GM18507 (cell line): ENCODE measurements at places on chromosomes 5 and 9.
A peak's percentile ranks its signal among the peaks of the same experiment; 100 is the strongest.

DNA sequence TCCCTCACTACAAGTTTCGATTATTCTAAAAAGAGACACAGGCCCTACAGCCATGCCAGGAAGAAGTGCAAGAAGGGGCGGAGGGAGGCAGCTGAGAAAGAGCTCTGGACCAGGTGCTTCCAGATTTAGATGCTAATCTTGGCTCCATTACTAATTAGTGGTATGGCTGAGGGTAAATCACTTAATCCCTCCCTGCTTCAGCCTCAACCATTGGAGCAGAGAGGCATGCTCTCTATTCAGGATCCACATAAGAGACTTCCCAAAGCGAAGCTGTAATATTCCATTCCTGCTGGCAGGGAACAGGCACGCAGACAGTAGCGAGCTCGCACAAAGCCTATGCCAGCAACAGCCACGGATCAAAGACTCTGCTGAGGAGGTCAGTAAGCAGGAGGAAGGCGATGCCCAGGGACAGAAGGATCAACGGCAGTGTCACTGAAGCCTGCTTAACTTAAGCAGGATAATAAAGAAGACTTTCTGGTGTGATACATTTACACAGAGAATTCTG lies 24.2 kb downstream of the LIFR start:
- DNase-seq: no peak

GRCh38 chr5:97967292-97967691 lies 784.2 kb upstream of the RIOK2 start:
- DNase-seq: no peak

GRCh38 chr5:178389026-178389729 lies 156.6 kb upstream of the PHYKPL start:
- DNase-seq: no peak

DNA sequence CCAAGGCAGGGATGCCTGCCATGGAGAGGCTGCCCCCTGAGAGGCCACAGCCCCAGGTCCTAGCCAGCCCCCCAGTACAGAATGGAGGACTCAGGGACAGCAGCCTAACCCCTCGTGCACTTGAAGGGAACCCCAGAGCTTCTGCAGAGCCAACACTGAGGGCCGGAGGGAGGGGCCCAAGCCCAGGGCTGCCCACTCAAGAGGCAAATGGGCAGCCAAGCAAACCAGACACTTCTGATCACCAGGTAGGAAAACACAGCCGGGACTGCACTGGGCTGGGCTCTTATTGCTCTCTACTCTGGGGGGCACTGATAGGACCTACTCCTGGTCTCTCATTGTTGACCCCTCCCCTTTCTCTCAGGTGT lies 3.2 kb downstream of the RELL2 start:
- no peak for DNase-seq

- DNase-seq: no peak
Observed at GRCh38 chr5:79984363-79984762, 6.7 kb downstream of the MTX3 start.

DNA sequence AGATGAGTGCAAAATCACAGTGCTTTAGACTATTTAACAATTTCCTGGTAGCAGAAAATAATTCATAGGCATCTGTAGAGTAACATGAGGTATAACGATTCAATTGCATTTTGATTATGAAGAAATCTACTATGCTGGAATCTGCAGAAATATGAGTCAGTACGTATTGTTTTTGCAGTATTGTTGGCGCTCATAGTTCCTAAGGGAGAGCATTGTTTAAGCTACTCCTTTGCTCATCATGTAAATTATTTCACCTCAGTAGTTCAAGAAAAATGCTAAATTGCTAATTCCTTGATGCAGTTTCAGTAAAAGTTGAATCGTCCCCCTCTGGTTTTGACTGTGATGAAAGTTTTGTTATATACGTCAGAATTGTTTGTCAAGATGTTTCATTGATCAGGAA lies 458.4 kb downstream of the HINT1 start:
- no peak for DNase-seq

GRCh38 chr9:4010309-4010708 lies 289.6 kb downstream of the GLIS3 start:
- no peak for DNase-seq

DNA sequence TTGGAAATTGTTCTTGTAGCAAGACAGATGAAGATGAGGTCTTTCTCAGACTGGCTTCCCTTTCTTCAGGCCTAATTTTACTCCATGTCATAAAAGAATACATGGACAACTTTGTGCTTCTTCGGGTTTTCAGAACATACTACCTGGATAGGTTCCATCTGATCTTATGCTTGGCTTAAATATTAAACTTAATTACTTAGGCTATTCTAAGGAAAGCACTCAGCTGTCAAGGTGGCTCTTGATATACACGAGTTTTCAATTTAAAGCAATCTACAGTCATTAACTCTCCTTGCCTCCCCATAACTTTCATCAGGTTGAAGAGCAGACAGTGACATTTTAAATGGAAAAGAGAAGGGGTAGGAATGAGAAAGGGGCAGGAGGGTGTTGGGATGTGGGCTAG lies 9.5 kb upstream of the PPP3R2 start:
- DNase-seq: no peak

- peak; percentile 76 for DNase-seq
Observed at GRCh38 chr5:178120607-178121357, 7.5 kb downstream of the N4BP3 start.

DNA sequence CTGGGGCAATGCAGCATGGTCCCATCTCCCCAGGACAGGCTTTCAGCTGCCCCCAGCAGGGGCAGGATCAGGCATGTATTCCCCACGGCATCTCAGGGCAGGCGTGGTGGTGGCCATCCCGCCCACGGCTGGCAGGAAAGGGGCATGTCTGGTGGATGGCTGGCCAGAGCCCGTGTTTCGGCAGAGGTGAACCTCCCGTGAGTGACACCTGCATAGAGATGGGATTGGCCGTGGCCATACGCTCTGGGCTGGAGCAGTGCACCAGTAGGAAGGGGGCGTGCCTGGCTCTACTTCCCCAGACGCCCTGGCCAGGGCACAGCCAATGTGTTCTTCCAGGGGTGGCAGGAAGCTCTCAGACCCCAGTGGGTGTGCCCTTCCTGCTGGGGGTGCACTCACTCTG lies 139.1 kb downstream of the ZNF354C start:
- DNase-seq: no peak

GRCh38 chr5:177599731-177600507 lies at the start of gene B4GALT7:
TSS of gene B4GALT7 (plus strand) at chr5:177600132. CDS start at chr5:177600211, 79 bp downstream.
- peak; percentile 73 for DNase-seq

GRCh38 chr5:127878174-127878750 lies 175.1 kb downstream of the CCDC192 start:
- no peak for DNase-seq

DNA sequence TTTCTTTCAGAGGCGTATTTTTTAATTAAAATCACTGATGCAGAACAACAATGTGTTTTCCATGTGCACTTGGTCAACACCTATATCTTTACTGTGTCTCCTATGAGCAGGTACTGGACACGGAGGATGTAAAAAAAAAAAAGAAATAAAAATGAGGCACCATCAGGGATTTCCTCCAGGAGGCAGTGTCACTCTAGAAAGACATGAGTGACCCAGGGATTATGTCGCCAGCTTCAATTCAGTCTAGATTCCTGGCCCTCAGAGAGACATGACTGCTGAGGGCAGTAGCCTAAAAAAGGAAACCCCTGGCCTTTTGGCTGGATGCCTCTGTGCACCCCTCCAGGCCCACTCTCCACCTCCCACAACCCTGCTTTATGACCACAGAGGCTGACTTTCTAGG lies 18.3 kb upstream of the IL33 start:
- no peak for DNase-seq

- DNase-seq: no peak
Observed at GRCh38 chr9:131330814-131331600, 41.5 kb downstream of the PLPP7 start.

DNA sequence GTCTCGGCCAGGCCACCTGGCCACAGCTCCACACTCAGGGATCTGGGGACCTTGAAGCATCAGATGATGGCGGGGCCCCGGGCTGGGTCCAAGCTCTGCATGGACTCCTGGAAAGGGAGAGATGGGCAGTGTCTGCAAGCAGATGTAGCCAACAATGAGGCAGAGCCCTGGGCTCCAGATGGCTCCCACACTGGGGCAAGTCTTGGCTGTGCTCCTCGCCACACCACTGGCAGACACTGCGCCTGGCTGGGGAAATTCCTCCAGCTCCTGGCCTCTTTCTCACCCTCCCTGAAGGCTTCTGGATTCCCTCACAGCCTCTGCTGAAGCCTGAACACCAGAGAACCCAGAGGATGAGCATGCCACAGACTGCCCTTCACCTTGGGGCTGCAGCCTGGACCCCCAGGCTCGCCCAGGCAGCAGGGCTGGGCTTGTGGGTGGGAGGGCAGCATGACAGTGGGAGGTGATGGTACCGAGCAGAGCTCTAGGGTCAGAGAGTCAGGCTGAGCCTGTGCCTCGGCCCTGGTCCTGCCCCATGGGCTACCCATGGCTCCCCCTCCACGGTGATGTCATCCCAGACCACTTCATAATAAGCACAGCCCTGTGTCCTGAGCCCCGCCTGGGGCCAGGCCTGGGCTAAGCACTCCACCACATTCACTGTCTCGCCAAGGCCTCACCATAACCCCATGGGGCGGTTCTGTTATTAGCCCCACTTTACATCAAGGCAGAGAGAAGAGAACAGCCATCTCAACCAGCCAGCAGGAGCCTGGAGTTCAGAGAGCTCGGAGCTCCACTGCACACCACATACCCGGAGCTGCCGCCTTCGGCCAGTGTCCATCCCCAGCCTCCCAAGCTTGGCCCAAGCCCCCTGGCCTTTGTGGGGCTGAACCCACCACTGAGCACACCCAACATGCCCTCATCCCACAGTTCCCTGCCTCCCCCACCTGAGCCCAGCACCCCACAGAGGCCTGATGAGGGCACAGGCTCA lies 62.2 kb upstream of the ADAMTS2 start:
- DNase-seq: no peak

- DNase-seq: no peak
Observed at GRCh38 chr5:2735996-2736395, 15.5 kb downstream of the IRX2 start.

DNA sequence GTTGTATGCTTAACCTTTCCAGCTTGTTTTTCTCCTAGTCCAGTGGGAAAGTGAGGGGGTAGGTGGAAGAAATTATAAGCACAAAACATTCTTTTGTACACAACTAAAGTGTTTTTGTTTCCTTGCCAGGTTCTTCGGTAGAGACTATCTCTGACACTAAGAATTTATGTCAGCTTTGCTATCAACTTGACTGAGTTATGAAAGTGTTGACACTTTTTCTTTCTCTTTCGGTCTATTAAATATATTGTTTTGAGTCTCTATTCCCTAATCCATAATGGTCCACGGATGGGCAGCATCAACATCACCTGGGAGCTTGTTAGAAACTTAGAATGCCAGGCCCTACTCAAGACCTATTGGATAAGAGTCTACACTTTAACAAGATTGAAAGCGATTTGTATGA lies 195.0 kb upstream of the ATP10B start:
- no peak for DNase-seq

- DNase-seq: peak; percentile 12
Observed at GRCh38 chr5:146048994-146049703, 56.2 kb downstream of the PLAC8L1 start.

GRCh38 chr9:137760426-137760825 lies 117.2 kb upstream of the CACNA1B start:
- DNase-seq: no peak

DNA sequence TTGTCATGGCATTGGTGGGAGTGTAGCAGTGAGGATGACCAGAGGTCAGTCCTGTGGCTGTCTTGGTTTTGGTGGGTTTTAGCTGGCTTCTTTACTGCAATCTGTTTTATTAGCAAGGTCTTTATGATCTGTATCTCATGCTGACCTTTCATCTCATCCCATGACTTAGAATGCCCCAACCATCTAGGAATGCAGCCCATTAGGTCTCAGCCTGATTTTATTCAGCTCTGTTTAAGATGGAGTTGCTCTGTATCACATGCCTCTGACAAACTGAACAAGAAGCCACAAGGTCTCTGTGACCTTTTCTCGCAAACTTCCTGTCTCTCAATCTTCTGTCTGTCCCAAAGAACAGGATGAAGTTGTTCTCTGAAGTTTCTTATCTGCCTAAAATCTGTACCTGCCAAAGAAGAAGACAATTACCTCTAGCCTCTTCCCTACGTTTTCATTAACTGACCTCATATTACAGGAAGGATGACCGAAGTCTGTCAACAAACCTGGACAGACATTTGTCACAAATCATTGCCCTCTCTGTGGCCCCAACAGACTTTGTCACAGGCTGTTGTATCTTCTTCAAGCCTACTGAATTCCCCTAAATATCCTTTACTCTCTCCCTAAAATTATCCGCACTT lies 284.2 kb upstream of the SEMA6A start:
- no peak for DNase-seq

- no peak for DNase-seq
Observed at GRCh38 chr5:163718272-163718671, 212.9 kb downstream of the MAT2B start.

DNA sequence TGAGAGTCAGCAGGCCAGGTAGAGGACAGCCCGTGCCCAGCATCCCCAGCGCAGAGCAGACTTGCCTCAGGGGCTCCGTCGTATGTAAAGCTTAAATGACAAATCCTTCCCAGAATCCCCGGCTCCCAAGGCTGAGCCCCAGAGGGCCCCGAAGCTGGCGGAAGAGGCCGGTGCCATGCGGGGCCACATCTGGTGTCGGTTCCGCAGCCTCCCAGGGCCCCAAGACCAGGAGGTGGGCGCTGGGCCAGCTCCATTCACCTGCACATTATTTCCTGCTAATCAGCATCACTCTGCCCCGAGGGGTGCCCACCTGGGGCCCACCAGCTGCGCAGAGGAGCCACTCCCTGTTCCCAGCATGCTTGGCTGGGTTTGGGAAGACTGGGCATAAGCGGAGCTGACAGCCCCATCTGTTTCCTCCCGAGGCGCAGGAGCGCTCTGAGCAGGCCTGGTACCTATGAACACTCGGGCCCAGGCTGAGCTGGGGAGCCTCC lies 124.0 kb upstream of the PPP1R26 start:
- DNase-seq: no peak

- DNase-seq: no peak
Observed at GRCh38 chr9:104094534-104095015, 466 bp downstream of the SMC2 start.

DNA sequence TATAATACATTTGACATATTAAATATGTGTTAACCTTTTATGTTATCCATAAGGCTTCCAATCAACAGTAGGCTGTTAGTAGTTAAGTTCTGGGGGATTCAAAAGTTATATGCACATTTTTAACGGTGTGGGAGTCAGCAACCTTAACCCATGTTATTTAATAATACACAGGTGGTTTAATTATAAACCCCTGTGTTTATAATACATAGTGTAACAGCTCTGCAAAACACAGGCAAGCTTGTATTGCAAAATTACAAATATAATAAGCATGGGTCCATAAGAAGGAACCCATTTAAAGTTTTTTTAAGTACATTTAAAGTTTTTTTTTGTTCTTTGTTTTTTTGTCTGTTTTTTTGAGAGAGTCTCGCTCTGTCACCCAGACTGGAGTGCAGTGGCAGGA lies 14.5 kb upstream of the RAD23B start:
- DNase-seq: no peak
